ENCODE measurements at places on chromosomes 2 and 18. TPM values are rescaled to one million over a fixed set of nuclear protein-coding genes. Genes with fewer than 3 reads are reported as not detected.

SELENOI gene
- 19.3 TPM for total RNA-seq

GRCh38 chr2:232626584-232626983 is 6.8 kb upstream of the EFHD1 start:
- DNase-seq = no peak

DNA sequence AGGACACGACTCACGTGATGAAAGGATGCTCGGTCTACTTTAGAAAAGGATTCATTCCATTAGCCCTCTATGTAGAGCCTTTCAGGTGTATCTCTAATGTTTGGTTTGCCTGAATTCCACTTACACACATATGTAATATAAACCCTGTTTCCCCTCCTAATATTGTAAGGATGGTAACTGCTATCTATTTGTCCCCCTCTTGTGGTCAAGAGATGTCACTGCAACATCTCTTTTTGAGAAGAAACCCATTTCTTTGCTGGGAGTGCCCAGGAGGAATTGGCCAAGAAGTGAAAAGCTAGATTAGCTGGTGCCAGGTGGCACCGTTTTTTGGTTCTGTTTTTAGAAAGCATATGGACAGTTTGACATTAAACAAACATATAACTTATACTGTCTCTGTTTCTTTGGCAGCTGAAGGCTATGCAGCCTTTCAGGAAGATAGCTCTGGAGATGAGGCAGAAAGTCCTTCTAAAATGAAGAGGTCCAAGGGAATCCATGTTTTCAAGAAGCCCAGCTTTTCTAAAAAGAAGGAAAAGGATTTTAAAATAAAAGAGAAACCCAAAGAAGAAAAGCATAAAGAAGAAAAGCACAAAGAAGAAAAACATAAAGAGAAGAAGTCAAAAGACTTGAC is 41.2 kb downstream of the RALBP1 start:
- no peak for DNase-seq

IMP4 gene
- 219 TPM for total RNA-seq

GRCh38 chr18:35157181-35157580 is 83.7 kb upstream of the ZNF397 start:
- DNase-seq = no peak

DNA sequence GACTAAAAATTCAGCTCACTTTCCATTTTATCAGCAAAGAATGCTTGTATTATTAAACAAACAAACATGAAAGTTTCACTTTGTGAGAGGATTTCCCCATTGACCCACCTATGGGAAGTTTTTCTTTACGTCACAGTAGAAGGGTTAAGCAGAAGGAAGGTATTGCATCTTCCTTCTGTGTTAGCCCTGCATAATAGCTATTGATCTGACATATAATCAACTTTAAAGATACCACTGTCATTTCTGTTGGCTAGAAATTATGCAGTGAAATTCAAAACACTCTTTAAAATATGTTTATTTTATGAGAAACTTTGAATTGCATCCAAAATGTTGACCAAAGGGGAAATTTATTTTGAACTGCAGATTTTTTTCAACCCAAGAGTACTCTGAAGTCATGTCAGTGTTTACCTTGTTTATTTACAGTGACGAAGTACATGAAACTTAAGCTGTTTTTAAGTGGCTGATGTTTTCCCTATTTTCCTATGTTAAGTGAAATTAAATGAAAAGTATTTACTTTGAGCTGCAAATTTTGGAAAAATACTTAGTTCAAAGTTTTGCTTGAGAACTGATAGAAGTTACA is 566.4 kb downstream of the ZEB2 start:
- no peak for DNase-seq

Measured in epithelial cell of proximal tubule (primary cell).